Endothelial cell (in vitro differentiated cells): ENCODE measurements at places on chromosomes 1 and 21.

- DNase-seq, result no peak
Measured at GRCh38 chr21:29385934-29386520, 87.3 kb downstream of the BACH1 start.

DNA sequence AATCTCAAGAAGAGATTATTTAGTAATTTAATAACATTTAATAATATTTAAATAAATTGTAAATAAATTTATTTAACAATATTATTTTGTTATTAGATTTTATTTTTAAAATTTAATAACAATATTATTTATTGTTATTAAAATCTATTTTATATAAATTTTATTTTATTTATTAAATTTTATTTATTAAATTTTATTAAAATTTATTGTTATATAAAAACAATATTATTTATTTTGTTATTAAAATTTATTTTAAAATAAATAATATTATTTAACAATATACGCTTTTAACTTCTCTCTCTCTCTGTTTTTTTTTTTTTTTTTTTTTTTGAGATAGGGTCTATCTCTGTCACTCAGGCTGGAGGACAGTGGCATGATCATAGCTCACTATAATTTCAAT lies 347.1 kb upstream of the LRRC7 start:
- DNase-seq, result no peak

DNA sequence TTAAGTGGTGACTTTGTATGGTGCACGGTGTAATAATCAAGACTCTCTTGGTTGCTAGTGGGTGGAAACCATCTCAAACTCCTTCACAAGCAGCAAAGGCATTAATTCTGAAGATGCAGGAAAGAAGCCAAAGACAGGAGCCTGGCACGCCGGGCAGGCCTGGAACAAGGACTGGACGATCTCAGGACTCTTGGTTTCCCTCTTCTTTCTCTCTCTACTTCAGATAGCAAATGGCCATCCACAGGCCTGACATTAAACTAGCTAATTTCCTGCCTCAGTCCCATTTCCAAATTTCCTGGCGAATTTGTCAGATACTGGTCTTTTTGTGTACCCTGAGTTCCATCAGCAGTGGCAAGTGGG lies 28.2 kb downstream of the STYXL2 start:
- DNase-seq, result no peak

GRCh38 chr1:184152434-184152898 lies 100.9 kb downstream of the TSEN15 start:
- DNase-seq, result peak; percentile 17

GRCh38 chr1:179287946-179288345 lies 5.7 kb upstream of the SOAT1 start:
- no peak for DNase-seq
